Naive thymus-derived CD8-positive, alpha-beta T cell (primary cell): ENCODE measurements at places on chromosomes 1 and 21.

GRCh38 chr1:70256664-70257063 is 35.5 kb downstream of the SRSF11 start:
- no peak for DNase-seq
- no peaks in the 10 kb centered on the region for H3K4me1 ChIP-seq
- no peak overlapping the region for H3K27ac ChIP-seq
- H3K36me3 ChIP-seq: peaks cover 11% of the 10 kb centered on the region

DNA sequence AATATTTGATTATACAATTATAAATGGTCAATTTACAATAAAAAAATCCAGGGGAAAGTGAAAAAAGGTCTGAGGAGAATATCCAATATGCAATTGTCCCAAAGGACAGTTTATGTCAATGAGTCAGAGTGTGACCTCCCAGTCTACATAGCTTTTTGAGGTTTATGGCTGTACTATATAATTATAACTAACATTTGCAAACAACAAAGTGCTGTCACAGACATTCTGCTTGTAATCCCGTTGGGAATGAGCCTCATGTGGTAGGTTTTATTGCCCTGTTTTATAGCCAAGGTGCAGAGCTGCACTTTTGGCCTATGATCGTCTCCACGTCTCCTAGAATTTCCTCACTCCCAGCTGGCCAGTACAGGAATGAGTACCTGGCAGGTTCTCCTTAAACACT is 103.8 kb downstream of the ADSS2 start:
- H3K4me1 ChIP-seq: peaks cover 17% of the 10 kb centered on the region
- no peaks in the 10 kb centered on the region for H3K36me3 ChIP-seq
- H3K27ac ChIP-seq: no peak overlapping the region
- DNase-seq: no peak

GRCh38 chr1:155961937-155962336 is 16.4 kb downstream of the ARHGEF2 start:
- peak overlapping the region; percentile 42 for H3K27ac ChIP-seq
- no peaks in the 10 kb centered on the region for H3K27me3 ChIP-seq
- H3K4me3 ChIP-seq: no peak overlapping the region
- peaks cover 9% of the 10 kb centered on the region for H3K36me3 ChIP-seq
- no peak for DNase-seq

DNA sequence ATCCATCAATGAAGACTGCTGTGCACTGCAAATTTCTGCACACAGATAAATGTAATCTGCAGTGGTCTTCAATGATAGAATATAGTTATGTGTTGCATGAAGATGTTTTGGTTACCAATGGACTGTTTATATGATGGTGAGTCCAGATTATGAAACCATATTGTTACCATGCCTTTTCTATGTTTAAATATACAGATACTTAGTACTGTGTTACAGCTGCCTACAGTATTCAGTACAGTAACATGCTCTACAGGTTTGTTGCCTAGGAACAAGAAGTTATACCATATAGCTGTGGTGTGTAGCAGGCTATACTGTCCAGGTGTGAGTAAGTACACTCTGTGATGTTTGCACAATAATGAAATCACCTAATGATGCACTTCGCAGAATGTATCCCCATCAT is 40.8 kb downstream of the SORT1 start:
- H3K4me3 ChIP-seq: no peak overlapping the region
- no peak for DNase-seq
- no peaks in the 10 kb centered on the region for H3K27me3 ChIP-seq
- no peaks in the 10 kb centered on the region for H3K36me3 ChIP-seq
- no peak overlapping the region for H3K27ac ChIP-seq

- H3K4me3 ChIP-seq: no peak overlapping the region
- H3K27me3 ChIP-seq: no peaks in the 10 kb centered on the region
- H3K4me1 ChIP-seq: no peaks in the 10 kb centered on the region
- no peak for DNase-seq
- no peaks in the 10 kb centered on the region for H3K36me3 ChIP-seq
Observed at GRCh38 chr1:44591381-44591780, 82.9 kb downstream of the TMEM53 start.

GRCh38 chr1:105641407-105641806 is 1415.1 kb upstream of the PRMT6 start:
- no peaks in the 10 kb centered on the region for H3K4me1 ChIP-seq
- DNase-seq: no peak
- H3K27me3 ChIP-seq: no peaks in the 10 kb centered on the region
- no peak overlapping the region for H3K27ac ChIP-seq
- H3K4me3 ChIP-seq: no peak overlapping the region

DNA sequence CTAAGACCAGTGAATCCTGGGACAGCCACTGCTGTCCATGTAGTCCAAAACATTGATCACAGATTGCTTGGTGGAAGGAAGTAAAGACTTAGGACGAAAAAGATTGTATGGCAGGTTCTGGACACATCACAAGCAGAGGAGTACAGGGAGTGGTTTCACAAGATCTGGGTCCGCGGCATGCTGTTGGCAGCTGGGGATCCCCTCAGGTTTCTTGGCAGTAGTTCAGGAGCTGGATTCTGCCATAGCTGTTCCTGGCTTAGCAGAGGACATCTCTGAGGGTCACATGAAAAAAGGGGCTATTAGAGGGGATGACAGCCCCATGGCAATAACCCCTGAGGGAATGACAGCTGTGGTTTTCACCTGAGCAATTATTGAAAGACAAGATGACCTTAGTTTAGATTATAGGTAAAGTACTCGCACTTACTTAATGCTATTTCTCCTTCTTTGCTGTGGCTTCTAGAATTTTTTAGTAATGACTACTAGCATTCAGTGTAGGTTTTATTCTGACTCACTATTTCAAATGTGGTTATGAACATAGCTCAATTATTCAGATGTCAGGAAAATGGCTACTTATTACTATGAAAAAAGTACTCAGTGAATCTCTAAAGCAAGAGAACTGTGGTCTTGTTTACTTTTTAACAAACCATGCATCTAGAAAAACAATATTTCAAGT is 8.2 kb downstream of the KRTAP27-1 start:
- peaks cover 5% of the 10 kb centered on the region for H3K27me3 ChIP-seq
- H3K36me3 ChIP-seq: no peaks in the 10 kb centered on the region
- H3K4me1 ChIP-seq: no peaks in the 10 kb centered on the region
- DNase-seq: no peak
- no peak overlapping the region for H3K4me3 ChIP-seq

DNA sequence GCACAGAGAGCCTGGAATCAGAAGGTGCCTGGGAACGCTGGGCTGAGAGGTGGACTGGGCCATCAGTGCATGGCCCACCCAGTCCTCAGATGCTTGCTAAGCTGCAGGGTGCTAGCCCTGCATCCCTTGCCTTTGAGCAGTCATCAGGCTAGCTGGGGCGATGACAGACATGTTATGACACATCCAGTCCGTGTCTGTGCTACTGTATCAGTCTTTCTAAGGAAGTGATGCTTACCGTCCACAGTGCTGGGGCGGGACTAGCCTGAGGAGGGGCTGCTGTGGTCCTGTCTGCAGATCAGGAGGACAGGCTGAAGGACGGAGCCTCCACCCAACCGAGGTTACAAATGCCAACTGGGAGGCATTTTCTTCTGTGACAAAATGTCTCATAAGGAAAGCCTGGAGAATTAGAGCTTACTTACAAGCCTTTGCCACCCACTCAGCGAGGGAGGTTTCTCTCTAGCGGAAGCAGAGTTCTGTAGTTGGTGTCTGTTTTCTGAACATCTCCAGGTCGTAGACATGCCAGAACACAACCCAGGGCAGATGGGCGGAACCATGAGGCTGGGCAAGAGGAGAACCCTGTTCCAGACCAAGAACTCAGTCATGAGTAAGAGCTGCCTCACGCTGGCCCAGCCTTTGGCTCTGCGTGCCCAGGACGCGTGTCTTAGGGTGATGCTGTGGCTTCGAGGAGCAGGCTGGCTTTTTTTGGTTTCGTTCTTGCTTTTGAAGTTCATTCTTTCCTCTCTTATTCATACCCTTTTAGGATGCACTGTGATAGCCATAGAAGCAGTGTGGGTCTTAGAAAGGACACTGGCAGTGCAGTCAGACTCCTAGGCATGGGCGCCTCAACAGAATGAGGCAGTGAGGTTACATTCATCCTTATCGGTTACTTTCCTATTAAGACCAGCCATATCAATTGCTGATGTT is 14.3 kb downstream of the SLFNL1 start:
- H3K27ac ChIP-seq: peak overlapping the region; percentile 24
- no peaks in the 10 kb centered on the region for H3K36me3 ChIP-seq
- peaks cover 16% of the 10 kb centered on the region for H3K4me1 ChIP-seq
- H3K27me3 ChIP-seq: no peaks in the 10 kb centered on the region
- no peak for DNase-seq
- H3K4me3 ChIP-seq: no peak overlapping the region

DNA sequence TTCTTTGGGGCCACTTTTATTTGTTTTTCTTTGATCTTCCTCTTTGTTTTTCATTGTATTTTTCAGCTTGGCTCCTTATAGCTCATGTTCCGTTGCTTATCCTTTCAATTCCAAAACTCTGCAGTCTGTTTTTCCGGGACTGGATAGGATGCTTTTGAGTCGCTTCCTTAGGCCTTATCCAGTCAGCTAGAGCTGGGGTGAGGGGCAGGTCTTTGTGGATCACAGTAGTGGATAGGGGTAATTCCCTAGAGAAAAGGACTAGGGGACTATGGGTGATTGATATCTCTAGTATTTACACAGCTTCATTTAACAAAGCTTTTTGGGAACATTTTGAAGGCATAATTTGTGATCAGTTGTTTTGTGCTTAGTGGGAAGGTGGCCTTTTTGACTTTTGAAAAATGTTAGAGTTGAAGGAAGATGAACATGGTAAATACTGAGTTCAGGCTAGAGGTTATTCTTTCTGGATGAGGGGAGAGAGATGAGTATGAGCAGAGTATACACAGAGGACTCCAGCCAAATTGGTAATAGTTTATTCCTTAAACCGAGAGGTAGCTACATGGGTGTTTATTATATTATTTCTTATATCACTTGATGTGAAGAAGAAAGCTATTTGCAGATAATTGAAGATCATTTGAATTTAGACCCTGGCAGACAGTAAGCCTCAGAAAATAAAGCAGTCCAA is 22.5 kb downstream of the CEP350 start:
- no peak overlapping the region for H3K4me3 ChIP-seq
- no peaks in the 10 kb centered on the region for H3K36me3 ChIP-seq
- DNase-seq: no peak
- H3K27me3 ChIP-seq: no peaks in the 10 kb centered on the region
- H3K4me1 ChIP-seq: peaks cover 72% of the 10 kb centered on the region

DNA sequence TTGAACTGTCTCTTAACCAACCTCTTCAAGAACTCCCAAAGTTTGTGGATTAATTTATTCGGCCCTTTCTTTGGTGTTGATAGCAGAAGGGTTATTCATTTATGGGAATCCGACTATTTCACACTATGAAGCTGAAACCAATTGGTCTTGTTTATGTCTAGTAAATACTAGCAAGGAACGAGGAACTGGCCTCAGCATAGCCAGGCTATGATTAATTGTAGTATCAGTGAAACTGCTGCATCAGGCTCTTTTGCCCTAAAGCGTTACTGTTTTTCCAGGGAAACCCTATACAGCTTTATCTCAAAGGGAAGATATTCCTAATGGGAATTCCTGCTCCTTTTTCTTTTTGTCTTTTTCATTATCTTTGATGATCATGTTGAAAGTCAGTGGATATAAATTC is 35.1 kb downstream of the CLEC20A start:
- no peaks in the 10 kb centered on the region for H3K36me3 ChIP-seq
- H3K27me3 ChIP-seq: peaks cover 4% of the 10 kb centered on the region
- DNase-seq: no peak
- H3K4me3 ChIP-seq: no peak overlapping the region
- H3K27ac ChIP-seq: no peak overlapping the region

DNA sequence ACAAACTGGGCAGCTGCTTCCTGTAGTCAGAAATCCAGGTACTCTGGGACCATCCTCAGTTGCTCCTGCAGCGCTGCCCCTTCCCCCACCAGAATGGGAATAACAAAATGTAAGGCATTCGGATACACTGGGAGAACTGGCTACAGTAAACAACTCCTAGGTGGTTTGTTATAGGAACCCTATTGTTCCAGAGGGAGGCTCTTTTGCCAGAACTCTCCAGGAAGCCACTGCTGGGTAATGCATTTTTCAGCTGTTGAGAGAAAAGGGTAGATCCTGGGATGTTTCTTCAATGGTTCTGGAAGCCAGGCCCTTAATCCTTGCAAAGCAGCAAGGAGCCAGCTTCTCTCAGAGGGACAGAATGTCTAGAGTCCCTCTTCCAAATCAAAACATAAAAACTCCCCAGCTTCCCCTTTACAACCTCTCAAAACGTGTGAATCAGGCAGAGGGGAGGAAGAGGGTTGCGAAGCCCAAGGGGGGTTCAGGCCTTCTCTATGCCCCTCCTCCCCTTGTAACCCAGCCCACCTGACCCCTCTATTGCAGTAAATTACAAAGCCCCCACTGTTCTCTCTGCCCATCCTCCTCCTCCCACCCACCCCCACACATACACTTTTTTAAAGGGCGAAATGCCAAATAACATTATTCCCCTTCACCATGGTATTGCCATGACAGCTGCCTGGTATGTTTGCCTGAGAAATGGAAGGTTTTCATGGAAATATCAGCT is 29.1 kb downstream of the PLPP3 start:
- H3K4me3 ChIP-seq: no peak overlapping the region
- H3K36me3 ChIP-seq: no peaks in the 10 kb centered on the region
- no peak overlapping the region for H3K27ac ChIP-seq
- no peaks in the 10 kb centered on the region for H3K4me1 ChIP-seq
- H3K27me3 ChIP-seq: no peaks in the 10 kb centered on the region

DNA sequence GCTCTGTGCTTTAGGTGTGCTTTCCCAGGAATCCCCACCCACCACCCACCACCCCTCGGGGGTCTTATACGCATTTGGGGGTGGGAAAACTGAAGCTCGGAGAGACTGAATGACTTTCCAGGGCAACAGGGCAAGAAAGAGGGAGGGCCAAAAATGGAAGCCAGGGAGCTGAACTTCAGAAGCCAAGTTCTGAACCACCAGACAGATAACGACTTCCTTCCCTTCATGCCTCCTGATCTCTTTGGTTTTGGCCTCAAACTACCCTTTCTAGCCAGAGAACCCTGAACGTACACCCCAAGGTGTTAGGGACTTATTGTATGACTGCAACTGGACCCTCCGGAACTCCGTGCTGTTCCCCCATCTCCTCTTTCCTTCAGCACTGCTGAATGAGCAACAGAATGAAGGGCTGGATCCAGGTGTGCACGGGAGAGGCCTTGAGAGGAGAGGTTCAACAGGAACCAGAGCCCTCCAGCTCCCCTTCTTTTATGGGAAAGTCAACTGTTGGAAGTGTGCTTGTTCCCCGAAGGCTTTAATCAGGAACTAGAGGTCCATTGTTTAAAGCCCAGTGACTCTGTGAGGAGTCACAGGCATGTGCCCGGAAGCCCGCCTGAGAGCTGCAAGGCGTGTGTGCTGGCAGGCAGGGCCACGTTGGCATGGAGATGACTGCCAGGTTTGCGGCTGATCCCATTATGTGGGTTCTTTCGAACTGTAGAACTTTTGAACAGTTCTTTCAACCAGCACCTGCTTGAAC is 3.1 kb downstream of the BACE2 start:
- H3K27me3 ChIP-seq: peaks cover 32% of the 10 kb centered on the region
- H3K27ac ChIP-seq: peak overlapping the region; percentile 9
- H3K4me1 ChIP-seq: peaks cover 11% of the 10 kb centered on the region
- no peak overlapping the region for H3K4me3 ChIP-seq
